CD4-positive, alpha-beta T cell (primary cell): ENCODE measurements at places on chromosomes 12 and 14. TPM values are rescaled to one million over a fixed set of nuclear protein-coding genes. Genes with fewer than 3 reads are reported as not detected.

Gene IFNG-AS1
- total RNA-seq, result 1.1 TPM

DNA sequence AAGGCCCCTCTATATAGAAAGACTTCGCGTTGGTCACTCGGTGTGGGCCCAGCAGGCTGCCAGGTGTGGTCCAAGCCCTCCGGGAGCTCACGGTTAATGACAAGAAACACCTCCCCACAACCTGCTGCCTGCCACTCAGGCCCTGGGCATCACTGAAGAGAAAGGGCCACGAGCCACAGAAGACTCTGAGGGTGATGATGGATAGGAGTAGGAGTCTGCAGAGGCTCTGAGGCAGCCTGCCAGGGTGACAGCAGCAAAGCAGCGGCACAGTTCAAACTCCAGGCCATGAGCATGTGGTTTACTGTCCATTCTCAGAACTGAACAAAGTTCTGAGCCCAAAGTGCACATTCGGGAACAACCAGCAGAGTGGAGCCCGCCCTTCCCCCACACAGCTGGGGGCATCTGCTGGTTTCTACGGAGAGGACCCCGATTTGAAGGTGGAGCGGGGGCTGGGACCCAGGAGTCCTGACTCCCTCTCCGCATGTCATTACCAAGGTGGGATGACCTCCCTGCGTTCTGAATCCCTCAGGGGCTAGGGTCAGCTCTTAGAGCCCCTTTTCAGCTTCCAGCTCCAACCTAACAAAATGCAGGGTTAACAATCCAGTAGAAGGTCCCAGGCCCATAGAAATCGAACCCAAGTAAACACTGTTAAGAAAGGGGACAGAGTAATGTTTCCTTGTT, 65.8 kb downstream of the VWF start:
- DNase-seq, result no peak

- no peak for DNase-seq
Observed at GRCh38 chr12:29783773-29784666, at the start of gene TMTC1. Gene TMTC1 (minus strand): TSS chr12:29783942. CDS start chr12:29783751, 191 bp downstream.

DNA sequence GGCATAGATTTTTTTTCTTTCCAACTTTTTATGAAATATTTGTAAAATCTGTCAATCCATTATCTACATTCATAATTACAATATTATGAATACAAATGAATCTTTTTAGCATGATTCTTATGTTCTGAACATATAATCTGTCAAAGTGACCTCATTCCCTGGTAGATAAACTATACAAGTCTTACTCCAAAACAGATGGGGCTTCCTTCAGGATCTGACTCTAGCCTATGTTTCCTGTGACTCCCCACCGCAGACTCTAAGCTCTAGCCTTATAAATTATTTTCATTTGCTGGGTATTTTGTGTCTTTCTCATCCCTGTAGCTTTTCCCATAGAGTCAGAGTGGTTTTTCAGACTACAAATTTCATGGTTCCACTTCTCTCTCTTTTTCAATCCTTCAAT, 202.1 kb upstream of the KITLG start:
- DNase-seq, result no peak

DNA sequence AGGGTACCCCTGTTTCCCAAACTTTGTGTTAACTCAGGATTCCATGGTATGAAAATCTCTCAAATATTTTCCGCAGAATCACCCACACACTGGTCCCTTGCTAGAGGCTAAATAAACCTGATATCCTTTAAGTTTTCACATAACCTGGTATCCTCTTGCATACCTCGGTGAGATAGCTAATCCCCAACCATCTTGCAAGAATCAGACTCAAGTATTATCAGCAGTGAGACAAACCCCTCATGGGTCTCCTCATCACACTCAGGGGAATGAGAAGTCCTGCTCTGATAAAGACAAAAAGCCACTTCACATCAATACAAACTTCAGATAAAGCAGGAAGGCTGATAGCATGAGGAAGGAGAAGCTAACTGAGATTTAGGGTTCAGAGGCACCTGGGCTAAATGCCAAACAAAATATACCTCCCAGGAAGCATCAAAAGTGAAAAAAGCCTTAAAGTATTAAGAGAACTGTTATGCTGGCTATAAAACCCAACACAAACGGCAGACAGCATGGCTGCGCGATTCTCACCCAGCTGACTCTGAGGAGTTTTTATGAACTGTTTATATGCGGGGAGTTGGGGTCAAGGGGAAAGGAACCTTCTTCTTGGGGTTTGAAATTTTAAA, 96.5 kb downstream of the FOXN3 start:
- no peak for DNase-seq

DNA sequence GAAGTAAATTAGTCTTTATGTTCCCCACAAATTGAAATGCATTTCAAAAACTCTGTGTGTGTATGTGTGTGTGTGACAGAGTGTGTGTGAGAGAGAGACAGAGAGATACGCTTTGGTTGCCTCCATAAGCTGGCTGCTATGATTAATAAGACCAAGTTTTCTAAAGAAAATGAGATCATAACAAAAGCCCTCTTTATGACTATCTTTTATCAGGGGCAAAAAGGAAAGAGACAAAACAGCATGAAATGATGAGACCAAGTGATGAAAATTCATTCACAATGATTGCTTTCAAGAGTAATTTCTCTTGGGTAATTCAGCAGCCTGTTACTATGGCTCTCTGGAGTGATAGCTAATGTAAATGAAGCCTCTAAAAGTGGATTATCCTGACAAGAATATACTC, 277.6 kb upstream of the PLEKHG7 start:
- no peak for DNase-seq

Gene CSRP2
- not detected for total RNA-seq

- peak; percentile 14 for DNase-seq
Observed at GRCh38 chr12:89351489-89352241, 636 bp downstream of the DUSP6 start.

DNA sequence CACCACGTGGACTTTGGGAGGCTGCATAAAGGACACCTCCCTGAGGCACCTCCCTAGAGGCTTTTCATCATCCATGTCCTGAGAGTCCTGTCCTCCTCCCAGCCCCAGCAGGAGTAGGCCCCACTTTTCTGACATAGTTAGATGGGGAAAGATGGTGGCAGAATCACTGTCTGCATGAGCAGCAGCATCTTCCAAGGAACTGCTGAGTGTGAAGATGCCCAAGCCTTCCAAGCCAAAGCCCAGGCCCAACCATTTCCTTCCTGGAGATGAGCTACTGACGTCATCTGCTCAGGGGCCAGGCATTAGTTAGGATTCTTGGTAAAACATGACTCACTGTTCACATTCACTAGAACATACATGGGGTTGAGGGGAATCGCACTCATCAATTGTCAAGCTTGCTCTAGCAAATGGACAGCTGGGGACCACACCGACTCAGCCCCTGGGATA, 37.3 kb downstream of the VDR start:
- DNase-seq, result no peak

GRCh38 chr14:60174352-60175254, 9.4 kb upstream of the DHRS7 start:
- DNase-seq, result no peak

GRCh38 chr12:87820524-87821202, 208.5 kb downstream of the C12orf50 start:
- no peak for DNase-seq

Gene NDUFA12
- total RNA-seq, result 43.7 TPM

GRCh38 chr14:35285168-35286002, 6.8 kb upstream of the PSMA6 start:
- peak; percentile 53 for DNase-seq

Gene MYH6
- total RNA-seq, result not detected

- no peak for DNase-seq
Observed at GRCh38 chr12:13153180-13153579, 43.3 kb upstream of the EMP1 start.

GRCh38 chr14:95143808-95144620, 13.3 kb downstream of the DICER1 start:
- no peak for DNase-seq

Gene GSC
- not detected for total RNA-seq

- DNase-seq, result no peak
Observed at GRCh38 chr14:50619569-50620141, 48.5 kb downstream of the SAV1 start.

Gene TSPAN19
- not detected for total RNA-seq

Gene TMPRSS12
- not detected for total RNA-seq

GRCh38 chr14:86613786-86614185, 1083.8 kb downstream of the FLRT2 start:
- DNase-seq, result no peak

- DNase-seq, result no peak
Observed at GRCh38 chr12:88855301-88855700, 275.0 kb upstream of the KITLG start.

DNA sequence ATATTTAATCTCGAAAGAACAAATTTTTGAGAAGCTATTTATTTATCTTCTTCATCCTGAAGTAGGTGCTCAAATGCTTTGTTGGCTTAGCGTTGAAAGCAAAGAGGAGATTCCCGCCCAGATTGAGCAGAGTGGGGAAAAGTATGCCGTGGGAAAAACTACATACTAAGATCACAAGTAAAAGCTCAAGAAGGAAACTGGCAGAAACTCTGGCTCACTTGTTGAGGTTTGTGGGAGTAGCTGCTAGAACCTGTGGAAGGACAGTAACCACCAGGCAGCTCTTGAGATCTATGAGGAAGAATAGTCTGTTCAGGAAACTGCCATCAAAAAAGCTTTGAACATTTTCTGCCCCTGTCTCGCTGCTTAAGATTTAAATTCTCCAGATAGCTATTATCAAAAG, 3.9 kb downstream of the MYRFL start:
- no peak for DNase-seq

Gene ALG10B
- total RNA-seq, result 6.6 TPM

GRCh38 chr14:94066089-94066676, 14.8 kb downstream of the DDX24 start:
- DNase-seq, result no peak

DNA sequence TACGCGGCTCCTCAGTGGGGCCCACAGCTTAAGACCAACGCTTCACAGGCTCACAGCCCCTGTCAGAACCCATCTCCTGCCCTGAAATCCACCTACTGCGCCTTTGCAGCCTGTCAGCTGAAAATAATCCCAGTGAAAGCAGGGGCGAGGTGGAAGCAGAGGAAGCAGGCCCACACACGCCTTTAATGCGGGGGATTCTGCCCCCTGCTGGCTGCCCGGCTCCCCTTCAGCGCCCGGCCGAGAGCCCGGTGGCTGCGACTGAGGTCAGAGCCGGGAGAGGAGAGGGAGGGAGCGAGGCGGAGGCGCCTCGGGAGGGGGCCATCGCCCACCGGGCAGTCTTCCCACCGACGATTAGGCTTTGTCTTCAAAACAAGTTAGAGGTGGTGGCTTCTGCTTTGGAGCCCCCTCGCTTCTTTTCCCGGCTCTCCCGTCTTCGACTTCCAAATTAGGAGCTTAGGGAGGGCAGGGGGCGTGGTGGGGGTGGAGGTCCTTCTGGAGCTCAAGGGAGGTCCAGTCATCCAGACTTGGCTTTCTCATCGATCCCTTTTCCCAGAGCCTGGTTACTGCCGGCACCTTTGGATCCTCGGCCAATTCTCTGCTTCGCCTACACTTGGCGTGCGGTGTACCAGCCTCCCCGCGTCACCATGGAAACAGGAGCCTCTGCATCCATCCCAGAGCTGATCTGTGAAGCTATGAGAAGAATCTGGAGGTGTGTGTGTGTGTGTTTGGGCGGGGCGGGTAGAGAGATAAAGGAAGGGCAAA, 25.2 kb upstream of the RND1 start:
- peak; percentile 62 for DNase-seq

DNA sequence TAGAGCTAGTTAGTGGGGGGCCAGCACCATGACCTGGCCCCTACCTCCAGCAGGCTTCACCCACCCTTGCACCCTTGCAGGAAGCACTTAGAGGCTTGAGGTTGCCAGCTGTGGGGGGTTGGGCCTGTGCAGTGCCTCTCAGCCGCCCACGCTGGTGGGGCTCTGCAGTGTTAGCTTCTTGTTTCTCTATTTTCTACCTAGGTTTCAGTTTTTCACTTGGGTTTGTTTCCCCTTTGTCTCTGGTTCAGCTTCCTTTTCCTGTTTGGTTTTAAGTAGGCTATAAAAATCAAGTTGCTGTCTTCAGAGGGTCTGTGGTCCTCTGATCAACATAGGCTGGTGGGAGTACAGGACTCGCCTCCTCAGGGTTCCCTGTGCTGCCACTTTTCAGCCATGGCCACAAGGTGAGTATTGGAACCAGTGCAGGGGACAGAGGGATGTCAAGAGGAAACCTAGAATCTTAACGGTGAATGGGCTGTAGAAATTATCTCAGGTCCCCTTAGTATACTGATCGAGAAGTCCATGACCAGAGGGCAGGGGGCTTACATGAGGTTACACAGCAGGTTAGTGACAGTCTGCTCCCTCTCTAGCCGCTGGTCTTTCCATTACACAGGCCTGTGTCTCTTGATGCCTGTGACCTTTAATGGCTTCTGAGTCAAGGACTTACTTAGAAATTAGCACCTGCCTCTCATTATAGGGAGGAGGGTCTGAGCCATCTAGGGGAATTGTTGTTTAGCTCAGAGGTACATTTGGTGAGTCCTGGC, at the start of gene EVL:
Gene EVL (plus strand): TSS at position 312 of the 761 bp plus-strand sequence. CDS start 79 bp downstream, at position 391.
- DNase-seq, result peak; percentile 77

DNA sequence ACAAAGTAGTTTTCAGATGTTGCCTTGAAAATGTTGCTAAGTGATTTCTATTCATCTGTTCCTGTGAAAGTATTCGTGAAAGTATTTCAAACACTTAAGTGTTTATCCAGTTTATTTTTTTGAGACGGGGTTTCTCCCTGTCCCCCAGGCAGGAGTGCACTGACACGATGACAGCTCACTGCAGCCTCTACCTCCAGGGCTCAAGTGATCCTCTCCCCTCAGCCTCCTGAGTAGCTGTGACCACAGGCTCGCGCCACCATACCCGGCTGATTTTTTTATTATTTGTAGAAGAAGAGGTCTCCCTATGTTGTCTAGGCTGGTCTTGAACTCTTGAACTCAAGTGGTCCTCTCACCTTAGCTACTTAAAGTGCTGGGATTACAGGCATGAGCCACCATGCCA, 1.7 kb downstream of the ZDHHC17 start:
- DNase-seq, result no peak

GRCh38 chr14:61973981-61974380, 211.8 kb downstream of the SNAPC1 start:
- DNase-seq, result no peak

Gene DEGS2
- total RNA-seq, result 0.11 TPM

DNA sequence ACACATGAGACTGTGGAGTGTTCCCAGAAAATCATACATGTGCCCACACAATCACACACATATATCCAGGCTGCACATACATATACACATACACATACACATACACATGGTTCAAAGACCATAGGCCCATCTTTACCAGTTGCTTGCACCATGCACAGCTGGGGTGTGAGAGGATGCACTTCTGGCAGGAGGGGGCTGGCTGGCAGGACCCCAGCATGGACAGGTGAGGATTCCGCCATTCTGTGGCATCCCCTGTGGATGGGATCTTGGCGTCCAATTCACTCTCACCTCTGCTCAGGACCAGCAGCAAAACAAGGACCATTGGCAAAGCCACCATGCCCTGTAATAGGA, 7.0 kb downstream of the ITGB7 start:
- no peak for DNase-seq
